ENCODE measurements at places on chromosomes 7 and 10.

DNA sequence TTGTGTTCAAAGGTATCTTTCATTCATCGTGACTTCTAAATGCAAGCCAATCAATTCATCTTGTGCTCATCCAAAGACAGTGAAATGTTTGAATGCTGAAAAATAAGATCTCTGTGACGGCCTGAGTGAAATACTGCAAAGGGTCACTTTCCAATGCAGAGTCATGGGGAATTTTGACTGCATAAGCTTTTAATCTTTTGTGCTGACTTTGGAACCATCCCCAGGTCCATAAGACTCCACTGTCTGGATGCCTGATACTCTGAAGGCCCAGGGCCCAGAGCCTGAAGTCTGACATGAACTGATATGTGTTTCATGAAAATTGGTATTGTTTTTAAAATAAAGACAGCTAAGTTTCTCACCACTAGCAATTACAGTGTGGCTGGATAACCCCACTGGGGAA, 39.0 kb downstream of the PPP1R3C start:
- DNase-seq, result no peak

- DNase-seq, result no peak
These were observed 137.7 kb downstream of the CHN2 start for GRCh38 chr7:29332042-29332811.

DNA sequence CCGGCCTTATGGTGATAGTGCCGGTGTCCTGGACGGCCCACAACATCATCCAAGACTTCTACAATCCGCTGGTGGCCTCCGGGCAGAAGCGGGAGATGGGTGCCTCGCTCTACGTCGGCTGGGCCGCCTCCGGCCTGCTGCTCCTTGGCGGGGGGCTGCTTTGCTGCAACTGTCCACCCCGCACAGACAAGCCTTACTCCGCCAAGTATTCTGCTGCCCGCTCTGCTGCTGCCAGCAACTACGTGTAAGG, 713 bp downstream of the CLDN4 start:
- DNase-seq, result no peak

GRCh38 chr7:3748389-3748788, 447.3 kb downstream of the SDK1 start:
- DNase-seq, result no peak

- DNase-seq, result no peak
These were observed 19.4 kb upstream of the TM9SF3 start for GRCh38 chr10:96606216-96606615.

GRCh38 chr7:79293655-79294142, 159.8 kb downstream of the MAGI2 start:
- DNase-seq, result no peak

- peak; percentile 25 for DNase-seq
These were observed 799 bp downstream of the VAX1 start for GRCh38 chr10:117137031-117137910.

DNA sequence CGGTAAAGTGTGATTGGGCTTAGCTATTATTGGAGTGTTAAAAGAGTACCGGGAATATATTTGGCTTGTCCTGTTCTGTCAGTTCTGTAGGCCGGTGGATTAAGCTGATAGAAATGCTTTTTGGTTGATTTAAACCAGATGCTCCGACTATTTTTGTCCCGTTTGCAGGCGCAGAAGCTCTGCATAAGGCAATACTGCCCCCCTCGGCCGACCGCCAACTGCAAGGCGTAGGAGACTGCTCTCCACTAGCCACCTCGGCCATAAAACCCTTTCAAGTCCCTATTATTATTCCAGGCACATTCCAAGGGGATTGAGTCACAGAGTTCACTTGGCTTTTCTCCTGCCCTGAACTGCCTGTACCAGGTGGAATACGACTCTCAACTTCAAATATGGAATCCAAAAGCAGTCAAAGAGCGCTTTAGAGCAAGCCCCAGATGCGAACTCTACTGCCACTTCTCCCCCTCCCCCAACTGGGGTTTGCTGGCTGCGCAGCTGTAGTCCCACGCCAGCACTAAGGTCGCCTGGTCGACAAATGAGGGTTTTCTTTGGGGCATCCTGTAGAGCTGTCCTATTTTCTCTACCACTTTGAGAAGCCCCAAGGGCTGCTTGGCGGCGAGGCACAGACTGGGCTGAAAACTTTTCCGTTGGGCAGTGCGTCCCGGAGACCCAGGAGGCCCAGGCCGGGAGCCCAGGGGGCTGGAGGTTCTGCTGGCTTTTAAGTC, 108.3 kb downstream of the REEP3 start:
- DNase-seq, result peak; percentile 98

- no peak for DNase-seq
These were observed 57.5 kb downstream of the TRRAP start for GRCh38 chr7:98935811-98936210.

- no peak for DNase-seq
These were observed 80.5 kb upstream of the KMT2E start for GRCh38 chr7:104933521-104933988.

- no peak for DNase-seq
These were observed 118.0 kb downstream of the CREB5 start for GRCh38 chr7:28530175-28530802.

DNA sequence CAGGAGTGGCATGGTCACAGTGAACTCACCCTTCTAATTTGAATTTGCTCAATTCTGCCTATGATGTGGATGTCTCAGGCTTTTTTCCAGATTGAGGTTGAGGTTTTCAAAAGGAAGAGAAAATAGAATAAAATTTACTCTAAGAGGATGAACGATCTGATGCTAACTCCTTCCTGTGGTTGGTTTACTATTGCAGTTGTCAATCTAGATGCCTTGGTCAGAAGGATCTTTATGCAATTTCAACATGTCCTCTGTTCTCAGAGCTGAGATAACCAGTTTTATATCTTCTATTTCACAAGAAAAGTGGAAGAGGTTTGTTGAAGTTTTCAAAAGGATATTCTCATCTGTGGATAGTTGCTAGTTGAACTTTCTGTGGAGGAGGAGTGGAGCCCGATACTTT, 150.7 kb upstream of the WDR11 start:
- no peak for DNase-seq

- no peak for DNase-seq
These were observed 97.5 kb downstream of the RPS24 start for GRCh38 chr10:78130966-78131710.

DNA sequence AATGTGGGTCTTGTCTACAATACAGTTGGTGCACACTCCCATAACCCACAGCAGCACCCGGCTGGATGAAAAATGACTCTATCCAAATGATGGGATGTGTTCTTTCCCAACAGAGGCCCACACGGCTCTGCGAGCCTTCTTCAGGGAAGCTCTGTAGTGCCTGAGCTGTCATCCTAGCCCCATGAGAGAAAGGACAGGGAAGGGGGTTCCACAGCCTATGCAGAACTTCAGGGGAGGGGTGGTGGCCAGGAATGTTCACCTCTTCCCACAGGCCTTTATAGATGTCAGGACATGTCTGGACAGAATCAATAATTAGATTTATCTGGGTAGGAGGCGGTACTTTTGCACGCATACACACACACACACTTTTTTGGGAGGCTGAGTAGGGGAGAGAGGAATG, 109.0 kb downstream of the JCAD start:
- no peak for DNase-seq

GRCh38 chr7:6078548-6078947, 47.4 kb downstream of the ANKRD61 start:
- no peak for DNase-seq

GRCh38 chr10:103929381-103929921, 11.5 kb upstream of the STN1 start:
- DNase-seq, result no peak

DNA sequence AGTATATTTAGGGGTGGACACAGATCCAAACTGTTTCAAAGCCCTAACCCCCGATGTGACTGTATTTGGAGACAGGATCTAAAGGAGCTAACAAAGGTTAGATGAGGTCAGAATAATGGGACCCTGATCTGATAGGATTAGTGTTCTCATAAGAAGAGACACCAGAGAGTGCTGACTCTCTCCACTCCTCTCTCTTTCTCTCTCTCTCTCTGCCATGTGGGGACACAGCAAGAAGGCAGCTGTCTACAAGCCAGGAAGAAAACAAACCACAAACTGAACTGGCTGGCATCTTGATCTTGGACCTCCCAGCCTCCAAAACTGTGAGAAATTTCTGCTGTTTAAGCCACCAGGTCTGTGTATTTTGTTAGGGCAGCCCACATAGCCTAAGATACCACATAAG, 84.7 kb upstream of the KDM7A start:
- no peak for DNase-seq

DNA sequence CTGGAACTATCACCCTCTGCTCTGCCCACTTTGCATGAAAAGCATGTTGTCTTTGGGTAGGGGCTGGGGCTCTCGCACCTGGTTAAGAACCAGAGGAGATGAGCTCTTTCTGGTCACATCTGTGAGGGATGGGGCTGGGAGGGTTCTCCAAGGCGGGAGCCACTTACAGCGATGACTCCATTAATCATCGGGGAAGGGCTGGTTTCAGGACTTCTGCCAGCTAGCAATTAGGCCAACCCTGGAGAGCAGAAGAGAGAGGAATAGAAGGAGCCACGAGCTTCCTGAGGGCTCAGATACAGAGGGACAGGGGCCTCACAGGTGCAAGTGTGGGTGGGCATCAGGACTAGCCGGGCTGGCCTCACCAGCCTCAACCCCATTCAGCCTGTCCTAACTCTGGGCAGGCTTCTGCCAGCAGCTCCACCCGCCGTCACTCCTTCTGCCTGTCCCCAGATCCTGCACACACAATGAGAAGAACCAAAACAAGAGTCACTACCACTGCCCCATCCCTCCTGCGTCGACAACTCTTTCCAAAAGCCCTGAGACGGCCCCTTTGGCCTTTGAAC, 8.4 kb downstream of the AQP1 start:
- no peak for DNase-seq

GRCh38 chr10:47183704-47184041, 116.3 kb upstream of the GDF10 start:
- DNase-seq, result no peak

GRCh38 chr7:73977619-73978618, 50.1 kb upstream of the ELN start:
- DNase-seq, result no peak

GRCh38 chr10:69009360-69009759, 20.8 kb downstream of the KIFBP start:
- DNase-seq, result no peak

DNA sequence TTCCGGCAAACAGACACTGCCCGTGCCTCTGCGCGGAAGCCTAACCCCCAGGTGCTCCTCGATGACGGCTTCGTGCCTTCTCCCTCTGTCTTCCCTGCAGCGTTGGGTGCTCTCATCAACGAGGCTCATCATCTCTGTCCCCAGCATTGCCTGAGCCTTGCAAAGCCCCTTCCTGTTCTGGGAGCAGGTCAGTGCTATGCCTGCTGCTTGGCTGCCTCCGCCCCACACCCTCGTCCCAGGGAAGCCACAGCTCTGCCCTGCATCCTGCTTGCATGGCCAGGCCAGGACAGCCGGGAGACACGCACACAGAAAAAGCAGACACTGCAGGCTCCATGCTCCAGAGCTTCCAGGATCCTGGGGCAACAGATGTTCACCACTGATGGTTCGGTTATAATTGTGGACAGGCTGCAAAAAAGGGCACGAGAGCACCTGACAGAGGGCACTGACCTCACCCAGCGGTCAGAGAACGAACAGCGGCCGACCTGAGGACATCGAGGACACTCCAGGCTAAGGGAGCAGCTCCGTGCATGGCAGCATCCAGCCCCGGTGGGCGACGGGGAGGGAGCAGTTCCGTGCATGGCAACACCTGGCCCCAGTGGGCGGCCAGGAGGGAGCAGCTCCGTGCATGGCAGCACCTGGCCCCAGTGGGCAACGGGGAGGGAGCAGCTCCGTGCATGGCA, 265.5 kb downstream of the PTPRN2 start:
- no peak for DNase-seq

GRCh38 chr10:95850791-95851190, 57.0 kb upstream of the CC2D2B start:
- no peak for DNase-seq

- no peak for DNase-seq
These were observed 72.1 kb upstream of the TRIM24 start for GRCh38 chr7:138387755-138388475.

DNA sequence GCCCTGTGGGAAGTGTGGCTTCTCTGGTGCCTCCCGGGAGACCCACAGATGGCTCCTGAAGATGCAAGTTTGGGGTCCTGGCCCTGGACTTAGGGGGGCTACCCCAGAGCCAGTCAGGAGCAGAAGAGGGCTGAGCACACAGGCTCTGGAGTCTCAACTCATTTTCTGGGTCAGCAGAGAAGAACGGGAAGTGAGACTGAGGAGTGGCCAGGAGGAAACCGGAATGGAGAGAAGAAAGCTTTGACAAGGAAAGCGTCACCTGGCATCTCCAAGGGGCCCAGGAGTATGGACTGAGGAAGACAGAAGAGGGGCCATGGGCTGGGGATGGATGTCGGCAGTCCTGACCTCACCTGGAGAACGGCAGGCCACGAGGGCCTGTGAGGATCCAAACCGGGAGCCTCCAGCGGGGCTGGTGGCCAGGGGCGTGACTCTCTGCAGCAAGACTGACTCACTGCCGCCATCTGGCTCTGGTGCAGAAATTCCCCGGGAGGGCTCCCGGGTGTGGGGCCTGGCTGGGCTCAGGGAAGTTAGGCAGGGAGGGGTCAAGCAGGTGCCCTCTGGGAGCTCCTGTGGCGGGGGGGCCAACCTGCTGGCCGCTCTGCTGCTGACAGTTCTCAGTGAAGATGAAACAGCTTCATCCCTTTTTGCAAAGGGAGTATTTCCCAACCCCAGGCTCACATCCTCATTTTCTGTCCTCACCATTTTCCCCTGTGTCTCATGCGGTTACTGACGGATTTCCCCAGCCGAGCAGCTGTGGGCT, 23.6 kb downstream of the DAGLB start:
- no peak for DNase-seq
